ENCODE measurements at places on chromosomes 1 and 21.

- H3K27me3 ChIP-seq = no peaks in the 10 kb centered on the region
- H3K27ac ChIP-seq = no peak overlapping the region
- peak; percentile 86 for DNase-seq
- H3K36me3 ChIP-seq = no peaks in the 10 kb centered on the region
- H3K4me1 ChIP-seq = peaks cover 9% of the 10 kb centered on the region
- H3K4me3 ChIP-seq = no peak overlapping the region
Measured at GRCh38 chr1:89358287-89358893, 5.5 kb upstream of the GBP6 start.

- H3K4me3 ChIP-seq = peak overlapping the region; percentile 73
- H3K27me3 ChIP-seq = no peaks in the 10 kb centered on the region
- no peak overlapping the region for H3K27ac ChIP-seq
- no peaks in the 10 kb centered on the region for H3K36me3 ChIP-seq
- no peak for DNase-seq
Measured at GRCh38 chr1:32239790-32240139, 7.3 kb upstream of the FAM167B start.

DNA sequence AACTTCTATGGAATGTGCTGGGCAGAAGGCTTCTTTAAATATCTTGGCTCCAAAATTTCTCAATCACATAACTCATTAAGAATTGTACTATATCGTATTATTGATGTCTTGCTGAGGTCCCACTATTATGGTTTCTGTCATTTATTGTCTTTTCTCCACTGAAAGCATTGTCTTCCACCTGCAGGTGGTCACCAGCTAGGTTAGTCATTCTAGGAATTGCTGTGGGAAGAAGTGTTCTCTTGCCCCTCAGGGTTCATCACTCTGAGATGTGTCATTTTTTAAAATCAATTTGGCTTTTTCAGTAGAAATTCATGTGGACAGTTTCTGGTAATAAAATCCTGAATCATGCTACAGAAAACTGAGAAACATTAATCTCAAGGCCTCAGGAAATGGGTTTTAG, 66.1 kb downstream of the NCAM2 start:
- H3K27ac ChIP-seq = no peak overlapping the region
- H3K27me3 ChIP-seq = no peaks in the 10 kb centered on the region
- H3K36me3 ChIP-seq = no peaks in the 10 kb centered on the region
- DNase-seq = no peak

DNA sequence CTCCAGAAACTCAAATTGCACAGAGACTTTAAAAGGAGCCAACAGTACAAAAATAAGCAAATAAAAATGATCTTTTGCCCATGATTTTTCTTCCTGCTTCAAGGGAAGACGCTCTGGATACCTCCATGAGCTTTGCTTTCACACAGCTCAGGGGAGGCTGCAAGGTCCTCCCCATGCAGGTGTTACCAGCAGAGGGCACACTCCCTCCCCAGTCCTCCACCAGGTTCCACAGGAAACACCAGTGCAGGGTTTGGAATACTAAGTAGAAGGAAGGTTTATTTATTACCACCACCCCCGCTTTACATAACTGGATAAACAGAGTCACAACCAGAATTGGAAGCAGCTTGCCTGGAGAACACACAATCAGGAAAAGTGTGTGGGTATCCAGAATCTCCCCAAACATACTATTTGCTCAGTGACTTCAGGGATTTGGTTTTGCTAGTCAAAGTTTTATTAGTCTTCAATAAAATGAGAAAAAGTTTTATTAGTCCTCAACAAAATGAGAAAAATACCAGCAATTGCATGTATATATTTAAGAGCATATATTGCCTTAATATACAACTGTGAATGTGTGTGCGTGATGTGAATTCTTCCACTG, 37.3 kb downstream of the HSD3B1 start:
- no peak overlapping the region for H3K4me3 ChIP-seq
- DNase-seq = no peak
- H3K4me1 ChIP-seq = no peaks in the 10 kb centered on the region
- no peak overlapping the region for H3K27ac ChIP-seq
- H3K36me3 ChIP-seq = no peaks in the 10 kb centered on the region

DNA sequence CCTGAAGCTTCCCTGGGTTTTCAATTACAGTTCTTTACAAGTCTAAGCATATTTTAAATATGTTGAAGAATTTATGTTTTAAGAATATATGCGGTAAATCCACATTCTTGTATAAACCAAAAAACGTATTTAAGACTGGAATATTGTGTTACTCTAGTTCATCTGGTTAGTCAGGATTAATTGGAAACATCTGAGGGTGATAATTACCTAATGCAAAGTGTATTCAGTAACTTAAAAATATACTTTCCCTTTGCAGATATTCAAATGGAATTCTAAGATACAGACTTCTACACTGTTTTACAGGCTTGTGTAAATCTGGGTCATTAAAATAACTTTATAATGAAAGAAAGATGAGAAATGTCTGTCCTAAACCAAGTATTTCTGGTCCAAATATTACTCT, 302.0 kb downstream of the VAV3 start:
- H3K27me3 ChIP-seq = no peaks in the 10 kb centered on the region
- no peak overlapping the region for H3K27ac ChIP-seq

DNA sequence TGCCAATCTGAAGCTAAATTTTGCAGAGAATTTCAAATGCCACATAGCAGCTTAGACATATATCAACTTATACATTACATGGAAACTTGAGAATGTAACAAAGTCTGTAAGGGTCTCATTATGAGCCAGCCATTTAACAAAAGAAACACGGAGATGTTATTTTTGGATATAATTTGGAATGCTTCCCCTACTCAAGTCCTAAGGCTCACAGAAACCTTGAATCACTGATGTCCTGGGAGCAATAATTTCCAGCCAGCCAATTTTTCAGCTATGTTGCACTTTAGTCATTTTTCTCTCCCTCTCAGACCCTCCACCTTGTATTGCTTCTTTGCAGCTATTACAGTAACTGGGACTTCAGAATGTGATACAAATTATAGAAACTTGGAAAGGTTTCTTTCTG, 56.9 kb downstream of the EIF2B3 start:
- H3K27ac ChIP-seq = no peak overlapping the region
- no peaks in the 10 kb centered on the region for H3K27me3 ChIP-seq
- peaks cover 32% of the 10 kb centered on the region for H3K4me1 ChIP-seq
- H3K36me3 ChIP-seq = no peaks in the 10 kb centered on the region

GRCh38 chr1:110688514-110688913, 13.8 kb upstream of the KCNA3 start:
- H3K4me3 ChIP-seq = no peak overlapping the region
- DNase-seq = no peak
- H3K27me3 ChIP-seq = peaks cover 14% of the 10 kb centered on the region
- H3K4me1 ChIP-seq = peaks cover 4% of the 10 kb centered on the region

DNA sequence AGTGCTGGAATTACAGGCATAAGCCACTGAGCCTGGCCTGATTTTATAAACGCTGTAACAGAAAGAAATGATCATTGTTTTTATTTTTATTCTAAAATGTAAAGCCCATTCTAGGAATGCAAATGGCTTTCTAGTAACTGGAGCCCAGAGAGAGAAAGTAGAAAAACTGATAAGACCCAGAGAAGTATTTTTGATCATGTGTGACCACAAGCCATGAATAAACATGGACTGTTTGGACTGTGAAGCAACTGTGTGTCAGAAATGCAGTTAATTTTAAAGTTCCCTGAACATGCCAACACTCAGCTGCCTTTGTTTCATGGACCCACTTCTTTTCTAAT, 39.7 kb downstream of the EIF2B3 start:
- H3K4me1 ChIP-seq = peaks cover 10% of the 10 kb centered on the region
- H3K36me3 ChIP-seq = no peaks in the 10 kb centered on the region

GRCh38 chr21:35294231-35294898, 245.3 kb upstream of the RUNX1 start:
- DNase-seq = peak; percentile 1
- no peaks in the 10 kb centered on the region for H3K27me3 ChIP-seq
- no peaks in the 10 kb centered on the region for H3K36me3 ChIP-seq
- H3K4me3 ChIP-seq = no peak overlapping the region
- H3K4me1 ChIP-seq = no peaks in the 10 kb centered on the region
- H3K27ac ChIP-seq = no peak overlapping the region

GRCh38 chr1:5982276-5982675, 9.9 kb downstream of the NPHP4 start:
- H3K4me3 ChIP-seq = no peak overlapping the region
- no peaks in the 10 kb centered on the region for H3K36me3 ChIP-seq
- H3K27ac ChIP-seq = no peak overlapping the region
- peaks cover 17% of the 10 kb centered on the region for H3K4me1 ChIP-seq
- no peak for DNase-seq
- no peaks in the 10 kb centered on the region for H3K27me3 ChIP-seq

DNA sequence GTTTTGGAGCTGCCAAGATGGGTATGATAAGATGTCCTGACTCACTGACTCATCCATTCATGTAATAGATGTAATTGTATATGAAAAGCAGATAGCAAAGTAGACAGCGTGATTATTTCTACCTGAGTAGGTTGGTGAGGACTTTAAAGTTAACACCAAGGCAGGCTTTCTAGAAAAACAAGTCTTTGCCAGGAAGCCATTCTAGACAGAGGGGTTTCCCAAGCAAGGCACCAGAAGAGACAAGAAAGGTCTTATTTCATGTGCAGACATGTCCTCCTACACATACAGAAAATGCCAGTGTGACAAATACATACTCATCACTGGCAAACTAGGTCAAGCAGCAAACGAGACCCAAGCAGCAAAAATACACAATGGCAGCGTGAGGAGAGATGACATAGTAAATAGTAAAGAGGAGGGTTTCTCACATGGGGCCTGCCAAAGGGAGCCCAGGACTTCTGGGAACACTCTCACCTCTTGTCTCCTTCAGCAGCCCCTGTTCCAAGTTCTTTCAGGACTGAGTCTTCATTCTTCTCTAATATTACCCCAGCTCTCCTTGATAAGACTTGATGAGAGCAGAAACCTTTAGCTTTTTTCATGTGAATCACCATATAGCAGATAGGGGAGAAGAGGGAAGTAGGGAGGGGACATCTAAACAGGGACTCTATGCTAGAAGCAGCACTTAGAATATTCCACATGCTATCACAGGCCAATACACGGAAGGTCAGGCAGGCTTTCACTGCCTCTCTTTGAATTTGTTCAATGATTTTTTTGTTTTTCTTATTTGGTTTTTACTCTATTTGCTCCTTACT, 114.6 kb upstream of the ATP1B1 start:
- H3K27ac ChIP-seq = no peak overlapping the region
- no peaks in the 10 kb centered on the region for H3K4me1 ChIP-seq
- peak; percentile 15 for DNase-seq
- H3K36me3 ChIP-seq = no peaks in the 10 kb centered on the region
- no peak overlapping the region for H3K4me3 ChIP-seq
- no peaks in the 10 kb centered on the region for H3K27me3 ChIP-seq

DNA sequence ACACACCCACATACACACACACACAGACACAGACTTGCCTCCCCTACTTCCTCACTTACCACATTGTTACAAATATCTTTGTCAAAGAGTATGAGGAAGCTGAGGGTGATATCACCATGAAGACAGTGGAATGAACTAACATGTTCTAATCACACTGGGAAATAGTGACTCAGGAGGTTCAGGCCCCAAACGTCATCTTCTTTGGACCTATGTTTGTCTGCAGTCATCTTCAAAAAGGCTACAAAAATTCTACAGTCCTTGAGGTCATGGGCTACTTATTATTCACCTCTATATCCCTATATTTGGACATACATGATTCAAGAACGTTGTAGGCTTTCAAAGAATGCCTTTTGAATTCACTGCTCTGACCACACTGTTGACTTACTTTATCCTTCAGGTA, 2.1 kb upstream of the LCE2C start:
- H3K27me3 ChIP-seq = no peaks in the 10 kb centered on the region
- H3K27ac ChIP-seq = no peak overlapping the region
- no peak overlapping the region for H3K4me3 ChIP-seq

- no peaks in the 10 kb centered on the region for H3K4me1 ChIP-seq
- peak; percentile 84 for DNase-seq
- H3K36me3 ChIP-seq = no peaks in the 10 kb centered on the region
- H3K4me3 ChIP-seq = no peak overlapping the region
- no peaks in the 10 kb centered on the region for H3K27me3 ChIP-seq
- H3K27ac ChIP-seq = no peak overlapping the region
Measured at GRCh38 chr1:205658943-205659581, 21.2 kb downstream of the SLC45A3 start.
